ENCODE measurements at places on chromosomes 5 and 9.

GRCh38 chr9:15513335-15513734 lies 2.6 kb upstream of the PSIP1 start:
- no peak for DNase-seq

- no peak for DNase-seq
Observed at GRCh38 chr9:38393128-38393796, 760 bp downstream of the ALDH1B1 start.

DNA sequence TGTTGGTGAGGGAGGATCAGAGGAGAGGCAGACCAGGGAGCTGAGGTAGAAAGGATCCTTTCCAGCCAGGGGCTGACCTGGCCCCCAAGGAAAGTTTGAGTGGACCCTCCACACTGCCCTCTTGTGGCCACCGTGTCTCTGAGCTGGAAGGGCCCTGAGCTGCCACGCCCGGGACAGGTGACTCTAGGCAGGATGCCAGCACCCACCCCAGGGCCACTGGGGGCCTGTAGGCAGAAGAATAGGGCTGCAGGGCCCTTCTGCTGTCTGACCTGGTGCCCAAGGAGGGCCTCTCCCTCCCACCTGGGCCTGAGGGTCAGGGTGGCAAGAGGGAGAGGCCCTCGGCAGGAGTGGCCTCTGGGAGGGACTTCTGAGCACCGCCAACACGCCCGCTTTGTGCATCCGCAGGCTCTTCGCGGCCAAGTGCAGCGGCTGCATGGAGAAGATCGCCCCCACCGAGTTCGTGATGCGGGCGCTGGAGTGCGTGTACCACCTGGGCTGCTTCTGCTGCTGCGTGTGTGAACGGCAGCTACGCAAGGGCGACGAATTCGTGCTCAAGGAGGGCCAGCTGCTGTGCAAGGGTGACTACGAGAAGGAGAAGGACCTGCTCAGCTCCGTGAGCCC lies 76.8 kb downstream of the LMX1B start:
- no peak for DNase-seq

- DNase-seq: no peak
Observed at GRCh38 chr5:144017119-144017518, 153.3 kb downstream of the YIPF5 start.

GRCh38 chr9:129575818-129576217 lies 45.1 kb downstream of the C9orf50 start:
- DNase-seq: no peak

DNA sequence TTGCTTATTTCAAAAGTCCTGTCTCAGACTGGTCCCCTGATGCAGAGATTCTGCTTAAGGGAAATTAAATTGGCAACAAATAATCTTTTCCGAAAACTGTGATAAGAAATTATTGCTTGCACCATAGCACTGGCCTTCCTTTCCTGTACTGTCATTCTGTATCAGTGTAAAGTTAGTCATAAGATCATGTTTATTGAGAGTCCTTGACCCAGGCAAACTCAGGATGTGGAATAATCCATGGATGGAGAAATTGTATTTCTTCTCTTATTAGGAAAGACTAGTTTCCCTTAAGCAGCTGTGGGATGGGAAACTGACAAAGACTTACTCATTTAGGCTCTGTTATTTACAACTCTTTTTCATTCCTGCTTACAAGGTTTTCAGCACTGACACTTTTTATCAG lies 83.0 kb upstream of the RANBP6 start:
- DNase-seq: no peak

DNA sequence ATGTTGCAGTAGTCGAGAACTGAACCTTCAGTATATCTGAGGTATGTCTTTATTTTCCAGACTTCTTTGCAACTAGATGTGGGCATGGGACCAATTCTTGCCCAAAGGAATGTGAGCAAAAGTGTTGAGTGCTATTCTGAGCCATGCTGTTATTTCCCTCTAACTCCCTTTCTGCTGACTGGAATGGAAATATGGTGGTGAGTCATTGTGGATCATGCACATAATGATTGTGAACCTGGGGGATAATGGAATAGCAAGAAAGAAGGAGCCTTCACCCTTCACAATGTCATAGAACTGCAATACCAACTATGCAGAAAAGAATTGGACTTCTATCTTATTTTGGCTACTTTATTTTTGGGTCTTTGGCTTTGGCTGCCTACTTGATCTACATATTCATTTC lies 10.3 kb upstream of the DOCK2 start:
- DNase-seq: no peak

- DNase-seq: no peak
Observed at GRCh38 chr9:121491111-121491510, 8.5 kb downstream of the GGTA1 start.

DNA sequence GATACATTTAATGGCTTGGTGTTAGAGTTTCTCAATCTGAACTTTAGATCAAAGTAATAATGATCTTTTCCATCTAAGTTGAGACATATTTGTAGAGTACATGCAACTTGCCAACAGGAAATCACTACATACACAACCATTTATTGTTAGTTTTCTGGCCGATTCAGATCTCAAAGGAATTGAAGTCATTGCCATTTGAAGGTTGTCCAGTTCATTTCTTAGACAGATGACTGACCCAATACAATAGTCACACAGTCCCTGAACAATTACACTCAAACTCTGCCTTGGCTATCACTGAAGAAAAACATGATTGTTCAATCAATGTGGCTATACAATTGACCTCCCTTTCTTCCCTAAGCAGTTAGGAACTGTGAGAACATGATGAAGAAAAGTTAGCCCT lies 753.2 kb upstream of the RIOK2 start:
- DNase-seq: no peak

DNA sequence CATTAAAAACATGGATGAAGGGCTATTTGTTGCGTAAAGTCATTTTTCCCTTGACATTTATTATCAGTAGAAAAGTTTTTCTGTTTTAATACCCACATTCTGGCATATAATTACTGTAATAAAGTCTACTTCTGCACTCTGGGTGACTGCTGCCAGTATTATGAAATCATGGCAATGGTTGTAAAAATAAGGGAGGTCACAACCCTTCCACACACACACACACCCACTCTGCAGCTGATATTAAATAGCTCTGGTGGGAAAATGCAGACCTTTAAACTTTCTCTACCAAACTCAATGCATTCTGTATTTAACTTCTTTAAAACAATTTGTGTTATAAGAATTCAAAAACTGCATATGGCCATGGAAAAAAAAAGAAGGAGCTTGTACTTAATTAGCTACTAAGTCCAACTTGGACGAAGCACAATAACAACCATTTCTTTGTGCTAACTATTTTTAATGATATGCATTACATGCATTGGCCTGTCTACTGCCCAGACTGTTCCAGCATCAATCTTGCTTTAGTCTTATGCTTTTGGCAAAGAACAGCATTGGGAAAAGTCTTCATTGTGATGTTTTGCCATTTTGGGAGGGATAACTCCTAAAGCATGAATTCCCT lies 137.6 kb upstream of the MAP3K1 start:
- DNase-seq: no peak

GRCh38 chr5:80041527-80041926 lies 6.4 kb downstream of the THBS4 start:
- DNase-seq: no peak

DNA sequence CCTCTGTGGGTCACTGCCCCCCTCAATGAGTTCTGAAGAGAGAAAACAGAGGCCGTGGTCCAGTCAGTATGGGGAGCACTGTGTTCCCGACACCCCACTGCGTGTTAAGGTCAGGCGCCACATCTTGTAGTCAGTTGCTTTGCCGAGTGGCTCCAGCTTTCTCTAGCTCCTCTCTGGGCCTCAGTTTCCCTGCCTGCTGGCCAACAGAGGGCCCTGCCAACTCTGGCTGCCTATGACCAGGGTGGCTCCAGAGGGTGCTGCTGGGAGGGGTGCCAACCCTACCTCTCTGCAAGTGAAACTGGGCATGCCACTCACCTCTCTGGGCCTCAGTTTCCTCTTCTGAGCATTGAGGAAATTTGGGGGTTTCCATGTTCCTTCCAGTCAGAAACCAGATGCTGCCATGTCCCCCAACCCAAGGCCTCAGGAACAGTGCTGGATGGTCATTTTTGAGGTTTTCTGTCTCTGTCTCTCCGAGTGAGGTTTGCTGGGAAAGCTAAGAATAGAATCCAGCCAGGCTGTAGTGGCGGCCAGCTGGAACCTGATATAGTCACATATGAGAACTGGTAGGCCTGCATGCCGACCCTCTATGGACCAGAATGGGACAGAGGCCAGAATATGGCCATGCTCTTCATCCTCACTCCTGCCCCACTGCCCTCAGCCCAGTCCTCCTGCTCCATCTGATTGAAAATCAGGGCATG lies 132.1 kb downstream of the PHF2 start:
- no peak for DNase-seq

DNA sequence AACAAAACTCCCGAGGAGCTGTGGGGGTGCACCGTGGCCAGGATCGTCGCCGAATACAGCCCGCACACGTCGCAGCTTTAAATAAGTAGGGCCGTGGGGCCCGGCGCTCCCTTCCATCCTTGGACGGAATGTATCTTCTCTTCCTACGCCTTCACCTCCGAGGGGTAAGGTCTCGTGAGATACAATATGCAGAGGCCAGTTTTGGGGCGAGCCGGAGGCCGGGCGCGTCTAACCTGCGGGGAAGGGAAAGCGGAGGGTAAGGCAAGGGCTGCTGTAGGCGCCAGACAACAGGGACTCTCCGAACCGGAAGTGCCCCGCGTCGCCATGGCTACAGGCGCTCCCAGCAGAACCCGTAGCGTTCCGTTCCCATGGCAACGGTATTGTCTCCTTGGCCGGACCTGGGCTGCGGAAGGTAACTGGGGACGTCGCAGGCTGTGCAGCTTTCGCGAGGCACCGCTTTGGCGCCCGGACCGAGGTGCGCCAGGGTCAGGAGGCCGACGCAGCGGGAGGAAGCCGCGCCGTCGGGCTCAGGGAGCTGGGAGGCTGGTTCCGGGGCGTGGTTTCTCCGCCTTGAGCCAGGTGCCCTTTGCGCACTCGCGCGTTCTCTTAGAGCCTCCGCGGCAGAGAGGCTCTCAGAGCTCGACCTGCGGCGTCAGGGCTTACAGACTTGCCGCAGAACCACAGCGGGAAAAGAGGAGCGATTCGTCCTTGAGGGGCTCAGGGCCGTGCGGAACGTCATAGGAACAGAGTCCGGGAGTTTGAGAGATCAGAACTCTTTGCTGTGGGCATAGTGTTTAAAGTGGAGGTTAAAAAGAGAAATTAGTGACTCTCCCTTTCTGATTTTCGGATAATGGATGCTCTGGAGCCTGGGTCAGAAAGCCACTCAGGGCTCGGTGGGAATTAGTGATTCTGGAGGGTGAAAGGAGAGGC lies at the start of gene TTC23L:
Gene TTC23L (plus strand): TSS at position 380 of the 930 bp plus-strand sequence. CDS start 1,508 bp downstream, outside the sequence.
- DNase-seq: peak; percentile 83

GRCh38 chr5:136149891-136150290 lies 17.2 kb downstream of the SMAD5 start:
- DNase-seq: no peak

DNA sequence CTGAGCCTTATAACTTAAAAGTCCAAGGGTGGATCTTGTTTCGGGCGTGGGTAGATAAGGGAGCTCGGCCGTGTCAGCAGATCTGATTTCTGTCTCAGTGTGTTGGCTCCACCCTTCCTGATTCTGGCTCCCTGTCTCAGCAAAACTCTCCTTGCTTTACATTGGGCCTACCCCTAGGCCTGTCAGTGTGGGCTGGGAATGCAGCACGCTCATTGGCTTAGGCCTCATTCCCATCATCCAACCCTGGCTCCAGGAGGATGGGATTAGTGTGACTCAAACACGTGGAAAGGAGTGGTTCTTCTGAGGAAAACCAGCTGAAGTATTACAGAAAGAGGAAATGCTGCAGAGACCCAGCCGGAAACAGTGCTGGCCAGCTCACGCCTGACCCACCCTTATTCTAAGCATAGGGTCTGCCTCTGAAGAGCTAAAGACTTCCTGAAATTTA lies 59.9 kb downstream of the ZFAND5 start:
- no peak for DNase-seq

DNA sequence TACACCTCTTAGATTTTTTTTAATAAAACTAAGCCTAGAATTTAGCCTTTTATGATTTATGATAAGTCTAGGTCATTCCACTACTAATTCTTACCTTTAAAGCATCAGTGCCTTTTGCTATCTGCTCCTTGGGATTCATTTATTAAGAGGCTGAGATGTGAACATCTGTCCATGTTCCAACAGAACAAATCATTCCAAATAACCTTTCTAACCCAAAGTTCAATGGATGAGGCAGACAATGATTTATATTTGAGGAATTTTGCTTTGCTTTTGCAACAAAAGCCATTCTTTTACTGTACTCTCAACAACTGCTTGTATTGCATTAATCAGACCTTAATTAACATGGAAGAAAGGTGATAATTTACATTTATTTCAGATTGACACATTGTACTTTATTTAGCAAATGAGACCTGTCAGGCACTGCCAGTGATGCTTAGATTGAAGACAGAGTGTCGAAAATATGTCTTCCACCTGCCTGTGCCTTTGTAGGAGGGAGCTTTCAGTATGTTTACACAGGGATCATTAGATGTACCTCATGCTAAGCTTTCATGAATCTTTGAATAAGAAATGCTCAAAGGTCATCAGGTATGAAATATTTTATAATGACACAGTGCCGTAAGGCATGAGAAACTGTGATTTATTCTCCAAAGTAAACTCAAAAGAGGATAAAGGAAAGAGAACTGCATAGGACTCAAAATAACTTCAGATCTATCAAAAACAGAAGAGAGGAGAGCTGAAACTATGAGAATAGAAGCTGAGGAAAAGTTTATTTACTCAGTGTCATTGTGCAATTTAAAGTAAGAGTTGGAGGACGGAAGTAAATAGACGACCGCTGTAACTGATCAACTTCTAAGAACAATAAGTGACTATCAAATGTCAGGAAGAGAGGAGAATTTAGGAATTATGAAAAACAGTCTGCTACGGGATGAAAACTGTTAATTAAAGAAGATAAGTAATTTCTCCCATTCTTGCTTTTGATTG lies 36.7 kb upstream of the IZUMO3 start:
- no peak for DNase-seq

DNA sequence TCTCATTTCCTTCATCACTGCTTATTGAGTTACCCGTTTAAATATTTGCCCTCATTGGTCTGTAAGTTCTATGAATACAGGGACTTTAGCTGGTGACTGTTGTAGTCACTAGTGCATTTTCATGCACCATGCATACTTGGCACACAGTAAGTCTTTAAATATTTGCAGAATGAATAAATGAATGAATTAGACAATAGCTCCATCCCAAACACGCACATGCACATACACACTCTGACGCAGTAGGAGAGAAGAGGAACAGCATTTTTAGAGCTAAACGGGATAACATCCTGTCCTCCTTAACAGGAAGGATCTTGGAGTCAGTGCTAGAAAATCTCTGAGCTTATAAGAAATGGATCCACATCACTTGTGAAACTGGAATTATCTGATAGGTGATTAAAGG lies 447.7 kb downstream of the KIF4B start:
- DNase-seq: no peak

GRCh38 chr5:2019716-2020115 lies 137.0 kb upstream of the IRX4 start:
- DNase-seq: no peak

DNA sequence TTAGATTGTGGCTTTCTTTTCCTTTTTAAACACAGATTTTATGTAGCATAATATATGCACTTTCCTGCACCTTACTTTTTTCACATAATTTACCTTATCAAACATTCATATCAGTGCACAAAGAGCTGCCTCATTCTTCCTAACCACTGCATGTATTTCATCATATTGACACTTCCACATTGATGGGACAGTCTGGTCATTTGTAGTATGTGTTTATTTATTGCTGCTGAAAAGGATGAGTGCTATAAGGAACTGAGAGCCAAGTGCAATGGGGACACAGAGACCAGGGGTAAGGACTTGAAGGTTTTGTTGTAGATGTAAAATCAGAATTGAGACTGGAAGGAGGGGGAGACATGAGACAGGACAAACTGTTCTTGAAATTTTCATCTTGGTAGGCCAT lies 193.8 kb downstream of the SMARCA2 start:
- DNase-seq: no peak

GRCh38 chr5:150659360-150660107 lies 1.5 kb upstream of the MYOZ3 start:
- DNase-seq: no peak
